ENCODE measurements at places on chromosomes 11 and 22.

DNA sequence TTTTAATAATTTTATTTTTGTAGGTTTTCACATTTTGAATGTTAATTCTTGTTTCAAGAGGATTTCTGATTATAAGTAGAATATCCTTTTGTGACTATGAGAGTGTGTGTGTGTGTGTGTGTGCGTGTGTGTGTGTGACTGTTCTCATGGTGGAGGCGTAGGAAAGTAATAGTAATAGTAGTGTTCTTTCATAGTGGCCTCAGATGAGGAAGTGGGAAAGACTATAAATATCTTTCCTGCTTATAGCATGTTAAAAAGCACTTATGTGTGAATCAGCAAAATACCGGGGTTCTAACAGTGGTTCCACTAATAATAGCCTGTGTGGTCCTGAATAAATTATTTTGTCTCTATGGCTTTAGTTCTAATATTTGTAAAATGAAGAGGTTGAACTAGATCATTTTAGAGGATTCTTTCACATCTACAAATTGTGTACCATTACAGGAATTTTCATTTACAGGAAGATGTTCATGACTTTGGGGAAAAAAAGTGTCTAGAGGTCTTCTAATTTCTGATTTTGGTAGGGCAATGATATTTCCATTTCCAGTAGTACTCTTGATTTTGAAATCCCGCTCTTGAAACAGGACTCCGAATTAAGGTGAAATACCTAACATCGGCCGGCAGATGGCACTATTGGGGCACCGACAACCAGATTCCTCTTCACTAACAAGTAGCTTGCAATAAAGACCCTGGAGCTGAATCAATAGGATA lies 29.9 kb upstream of the OR10G7 start:
- peak; percentile 59 for DNase-seq

- no peak for DNase-seq
These were observed 11.6 kb downstream of the LIF start for GRCh38 chr22:30234786-30235470.

DNA sequence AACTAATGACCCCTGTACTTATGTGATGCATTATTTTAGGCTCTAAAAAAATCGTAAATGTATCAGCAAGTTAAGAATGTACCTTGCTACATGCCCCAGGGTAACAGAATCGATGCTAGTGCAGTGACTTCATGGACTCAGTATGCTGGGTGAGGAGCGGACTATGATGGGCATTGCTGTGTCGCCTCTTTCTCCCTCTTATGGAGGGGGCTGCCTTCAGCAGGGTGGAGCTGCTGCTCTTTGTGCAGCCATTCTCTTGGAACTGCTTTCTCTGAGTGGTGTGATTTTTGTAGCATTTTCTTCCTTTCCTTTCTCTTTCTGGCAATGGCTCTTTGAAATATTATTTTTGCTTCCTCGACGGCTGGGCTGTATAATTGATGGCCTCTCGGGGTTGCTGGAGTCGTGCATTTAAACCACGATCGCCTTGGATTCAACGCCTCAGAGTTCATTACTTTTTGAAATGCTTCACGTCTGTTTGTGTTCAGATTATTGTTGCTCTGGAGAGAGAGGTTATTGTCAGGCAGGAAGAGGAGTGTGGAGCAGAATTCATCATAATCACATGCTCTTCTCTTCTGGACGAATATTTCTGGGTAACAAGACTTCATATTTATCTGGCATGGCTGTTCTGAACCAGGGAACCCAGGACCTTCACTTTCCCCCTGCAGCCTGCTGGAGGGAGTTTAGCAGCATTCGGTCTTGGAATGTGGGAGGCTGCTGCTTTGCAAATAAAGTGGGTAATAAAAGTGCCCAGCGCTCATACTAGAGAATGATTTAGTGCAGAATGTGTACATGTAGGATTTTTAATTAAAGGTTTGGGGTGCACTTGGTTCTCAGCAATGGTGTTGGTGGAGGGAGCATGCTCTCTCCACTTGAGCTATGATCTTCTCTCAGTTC lies 804.2 kb downstream of the NTM start:
- DNase-seq: no peak

- DNase-seq: no peak
These were observed 4.8 kb upstream of the FBXO7 start for GRCh38 chr22:32469799-32470212.

GRCh38 chr11:73013021-73013420 lies 129.1 kb downstream of the FCHSD2 start:
- no peak for DNase-seq

- no peak for DNase-seq
These were observed 47.3 kb upstream of the TSKU start for GRCh38 chr11:76735841-76736240.

- no peak for DNase-seq
These were observed 123.3 kb upstream of the RCN1 start for GRCh38 chr11:31967404-31968130.

- DNase-seq: no peak
These were observed 94.8 kb upstream of the APOA1 start for GRCh38 chr11:116932181-116932580.
